LoVo (cell line): ENCODE measurements at places on chromosomes 16 and 17.

GRCh38 chr16:88782454-88783390, 2.3 kb downstream of the PIEZO1 start:
- no peak for DNase-seq

- DNase-seq: no peak
These were observed 12.8 kb upstream of the PCTP start for GRCh38 chr17:55737976-55738501.

GRCh38 chr16:31487720-31488467, 5.0 kb downstream of the SLC5A2 start:
- DNase-seq: peak; percentile 77

DNA sequence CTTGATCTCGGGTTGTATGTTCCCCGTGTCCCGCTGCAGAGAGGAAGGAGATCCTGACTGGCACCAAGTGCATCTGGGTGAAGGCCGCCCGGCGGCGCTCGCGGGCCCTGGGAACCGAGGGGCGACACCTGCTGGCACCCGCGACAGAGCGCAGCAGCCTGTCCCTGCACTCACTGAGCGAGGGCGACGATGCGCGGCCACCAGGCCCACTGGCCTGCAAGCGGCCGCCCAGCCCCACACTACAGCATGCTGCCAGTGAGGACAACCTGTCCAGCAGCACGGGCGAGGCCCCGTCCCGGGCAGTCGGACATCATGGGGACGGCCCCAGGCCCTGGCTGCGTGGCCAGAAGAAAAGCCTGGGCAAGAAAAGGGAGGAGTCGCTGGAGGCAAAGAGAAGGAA, 7.5 kb downstream of the BTBD17 start:
- DNase-seq: no peak

GRCh38 chr16:27935076-27935475, 128.4 kb downstream of the GSG1L start:
- no peak for DNase-seq

DNA sequence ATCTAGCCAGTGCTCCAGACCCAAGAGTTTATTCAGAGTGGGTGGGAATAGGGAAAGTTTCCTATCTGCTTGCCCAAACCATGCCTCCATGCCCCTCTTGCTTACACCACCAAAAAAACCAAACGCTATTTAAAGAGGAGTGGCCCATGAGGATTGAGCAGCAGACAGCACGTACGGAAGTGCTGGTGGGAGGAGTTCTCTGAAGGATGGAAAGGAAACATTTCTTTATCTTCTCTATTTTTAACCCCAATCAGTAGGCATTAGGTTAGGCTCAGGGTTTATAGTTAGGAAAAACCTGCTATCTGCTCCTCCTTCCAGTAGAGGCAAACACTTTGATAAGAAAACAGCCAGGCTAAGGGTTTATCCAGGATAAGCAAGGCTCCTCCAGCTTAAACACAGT, 235.3 kb downstream of the ZFHX3 start:
- no peak for DNase-seq
